Bladder microvascular endothelial cell (primary cell): ENCODE measurements at places on chromosomes 1 and 21. TPM values are rescaled to one million over a fixed set of nuclear protein-coding genes. Genes with fewer than 3 reads are reported as not detected.

The E2F2 gene
- 1.9 and 2.8 TPM in 2 replicates for total RNA-seq

The SLC44A5 gene
- 0.16 and 1.6 TPM in 2 replicates for total RNA-seq

The PAQR6 gene
- total RNA-seq: under 0.01 and 0.50 TPM in 2 replicates

The ZNF669 gene
- 8.3 and 12.4 TPM in 2 replicates for total RNA-seq

The SOX13 gene
- 11.2 and 25.6 TPM in 2 replicates for total RNA-seq

The C8A gene
- not detected in 2 replicates for total RNA-seq

The CELF3 gene
- not detected in 2 replicates for total RNA-seq

The MTMR11 gene
- total RNA-seq: 0.16 and 0.94 TPM in 2 replicates

The ARTN gene
- 0.13 TPM in 1 of 2 replicates, not detected in the other for total RNA-seq

The CTSK gene
- 0.81 and 2.5 TPM in 2 replicates for total RNA-seq

The ADAM30 gene
- total RNA-seq: not detected in 2 replicates

The APCS gene
- total RNA-seq: not detected in 2 replicates

The RNU11 gene
- under 0.01 TPM in 1 of 2 replicates, not detected in the other for total RNA-seq

The DMBX1 gene
- not detected in 2 replicates for total RNA-seq

The LEFTY1 gene
- not detected in 2 replicates for total RNA-seq

The SPRR5 gene
- not detected in 2 replicates for total RNA-seq

The NLRP3 gene
- under 0.01 and 0.31 TPM in 2 replicates for total RNA-seq

The C8B gene
- not detected in 2 replicates for total RNA-seq

The PLPP3 gene
- total RNA-seq: 11.5 and 35.7 TPM in 2 replicates

The SPATA46 gene
- not detected in 2 replicates for total RNA-seq

The NUP210L gene
- total RNA-seq: 0.06 and 0.16 TPM in 2 replicates

The CHIA gene
- not detected in 2 replicates for total RNA-seq

The USH2A gene
- not detected in 2 replicates for total RNA-seq

The HSPA6 gene
- total RNA-seq: under 0.01 and 0.38 TPM in 2 replicates

The PIGR gene
- total RNA-seq: not detected in 2 replicates

The CR2 gene
- total RNA-seq: not detected in 2 replicates

The FBXO2 gene
- total RNA-seq: 0.32 and 3.7 TPM in 2 replicates

The ASTN1 gene
- total RNA-seq: not detected in 2 replicates

The OR2T27 gene
- total RNA-seq: not detected in 2 replicates

The TMEM9 gene
- 33.7 and 66.5 TPM in 2 replicates for total RNA-seq

The PRPF38B gene
- total RNA-seq: 7.9 and 20.5 TPM in 2 replicates

The CR1L gene
- total RNA-seq: not detected in 2 replicates

The HES3 gene
- total RNA-seq: not detected in 2 replicates

The KRTAP27-1 gene
- total RNA-seq: not detected in 2 replicates

The LCE3D gene
- total RNA-seq: not detected in 2 replicates

The ESRRG gene
- total RNA-seq: under 0.01 TPM in 1 of 2 replicates, not detected in the other

The SLC9C2 gene
- under 0.01 TPM in 1 of 2 replicates, not detected in the other for total RNA-seq

The LCE1C gene
- total RNA-seq: not detected in 2 replicates
